Stimulated activated CD4-positive, alpha-beta T cell treated with anti-CD3 and anti-CD28 coated beads, Interleukin-4, amount 100 ng/mL, for 24 hours (primary cell): ENCODE measurements at places on chromosomes 1 and 21.
A peak's percentile ranks its signal among the peaks of the same experiment; 100 is the strongest.

GRCh38 chr21:42819861-42820615, 59.3 kb downstream of the WDR4 start:
- DNase-seq: no peak

DNA sequence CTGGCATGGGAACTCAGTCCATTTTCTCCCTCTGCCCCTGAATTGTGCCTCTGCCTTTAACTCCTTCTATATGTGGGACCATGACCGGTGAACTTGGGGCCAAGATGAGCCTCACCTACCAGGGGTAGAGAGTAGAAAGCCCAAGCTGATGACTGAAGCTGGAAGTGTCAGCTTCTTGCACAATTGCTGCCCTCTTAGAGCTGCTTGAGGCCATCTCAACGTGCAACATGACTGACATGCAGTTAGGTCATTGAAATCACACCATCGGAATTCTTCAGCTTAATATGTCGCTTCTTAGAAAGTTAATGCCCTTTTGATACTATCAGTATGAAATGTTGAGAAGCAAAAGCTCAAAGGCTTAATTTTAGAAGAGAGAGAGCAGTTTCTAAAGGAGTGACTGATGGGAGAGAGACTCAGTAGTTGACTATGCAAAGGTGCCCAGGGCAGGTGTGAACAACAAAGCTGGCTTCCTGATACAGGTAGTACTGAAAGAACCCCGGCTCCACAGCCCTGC, 89.4 kb upstream of the UBE2U start:
- DNase-seq: no peak

GRCh38 chr1:53165408-53165961, 23.0 kb upstream of the SLC1A7 start:
- no peak for DNase-seq

DNA sequence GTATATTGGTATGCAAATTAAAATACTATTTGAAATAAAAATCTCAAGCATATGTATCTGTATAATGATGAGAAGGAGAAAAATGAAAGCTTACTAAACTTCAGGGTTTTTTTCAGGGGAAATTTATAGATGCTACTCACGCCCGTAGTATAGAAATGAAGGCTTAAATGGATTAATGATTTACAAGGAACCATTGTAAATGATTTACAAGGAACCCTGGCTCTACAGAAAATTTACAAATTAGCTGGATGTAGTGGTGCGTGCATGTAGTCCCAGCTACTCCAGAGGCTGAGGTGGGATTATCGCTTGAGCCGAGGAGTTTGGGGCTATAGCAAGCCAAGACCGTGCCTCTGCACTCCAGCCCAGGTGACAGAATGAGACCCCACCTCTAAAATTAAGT, 150.5 kb downstream of the PCBP3 start:
- DNase-seq: no peak

DNA sequence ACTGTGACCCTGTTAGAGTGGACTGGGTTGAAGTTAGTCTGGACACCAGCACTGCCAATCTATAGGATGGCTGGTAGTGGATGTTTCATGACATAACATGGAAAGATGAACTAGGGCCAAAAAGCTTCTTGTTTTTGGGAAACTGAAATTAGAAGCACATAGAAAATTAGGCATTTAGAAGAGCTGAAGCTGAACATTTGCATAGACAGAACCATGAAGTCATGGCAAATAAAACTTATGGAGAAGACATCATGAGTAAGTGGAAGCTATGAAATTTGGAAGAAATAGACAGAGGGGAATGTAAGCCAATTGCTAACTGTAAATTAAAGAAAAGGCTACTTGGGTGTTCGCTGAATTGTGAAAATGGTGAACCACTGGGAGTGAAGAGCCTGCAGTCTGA, 2.7 kb upstream of the S100A11 start:
- DNase-seq: no peak

DNA sequence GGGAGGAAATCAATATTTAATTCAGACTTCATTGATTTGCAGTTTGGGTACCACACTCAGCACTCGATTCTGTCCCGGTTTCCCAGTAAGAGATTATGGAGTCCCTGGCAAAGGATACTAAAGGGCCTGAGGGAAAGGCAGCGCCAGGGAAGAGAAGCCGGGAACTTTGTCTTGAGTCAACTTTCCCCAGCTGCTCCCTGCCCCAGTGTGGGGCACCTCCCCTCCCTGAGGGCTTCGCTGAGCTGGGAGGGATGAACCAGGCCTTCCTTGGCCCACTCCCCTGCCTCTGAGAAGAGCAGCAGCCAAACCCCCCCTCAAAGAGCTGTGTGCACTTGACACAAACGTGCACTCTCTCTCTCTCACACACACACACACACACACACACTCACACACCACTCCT, 32.6 kb downstream of the OPTC start:
- no peak for DNase-seq

- DNase-seq: no peak
Measured at GRCh38 chr1:180545991-180546390, 12.8 kb upstream of the OVAAL start.

GRCh38 chr1:227889863-227890405, 57.8 kb downstream of the WNT9A start:
- peak; percentile 3 for DNase-seq

GRCh38 chr1:24155011-24155782, 12.3 kb upstream of the IL22RA1 start:
- no peak for DNase-seq

DNA sequence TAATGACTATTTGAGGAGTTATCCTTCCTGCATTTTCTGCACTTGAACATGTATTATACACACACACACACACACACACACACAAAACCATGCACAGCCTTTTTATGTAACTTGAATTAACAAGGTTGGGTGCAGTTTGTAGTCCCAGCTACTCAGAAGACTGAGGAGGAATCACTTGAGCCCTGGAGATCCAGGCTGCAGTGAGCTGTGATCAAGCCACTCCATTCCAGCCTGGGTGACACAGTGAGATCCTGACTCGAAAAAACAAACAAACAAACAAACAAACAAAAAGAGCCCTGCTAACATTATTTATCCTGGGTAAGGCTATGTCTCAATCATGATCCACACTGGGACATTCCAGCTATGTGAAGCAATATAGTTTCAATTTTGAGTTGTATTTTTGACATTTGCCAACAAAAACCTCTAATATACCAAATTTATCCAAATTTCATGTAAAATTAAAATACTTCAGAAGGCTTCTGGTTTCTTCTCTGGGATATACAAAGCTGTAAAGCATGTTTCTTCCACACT, 156.8 kb downstream of the NTPCR start:
- DNase-seq: no peak

GRCh38 chr1:87880098-87880760, 551.5 kb downstream of the LMO4 start:
- no peak for DNase-seq

GRCh38 chr1:45928486-45929205, 125.2 kb downstream of the MAST2 start:
- DNase-seq: no peak

- DNase-seq: no peak
Measured at GRCh38 chr1:85681087-85681486, 27.1 kb downstream of the ZNHIT6 start.

DNA sequence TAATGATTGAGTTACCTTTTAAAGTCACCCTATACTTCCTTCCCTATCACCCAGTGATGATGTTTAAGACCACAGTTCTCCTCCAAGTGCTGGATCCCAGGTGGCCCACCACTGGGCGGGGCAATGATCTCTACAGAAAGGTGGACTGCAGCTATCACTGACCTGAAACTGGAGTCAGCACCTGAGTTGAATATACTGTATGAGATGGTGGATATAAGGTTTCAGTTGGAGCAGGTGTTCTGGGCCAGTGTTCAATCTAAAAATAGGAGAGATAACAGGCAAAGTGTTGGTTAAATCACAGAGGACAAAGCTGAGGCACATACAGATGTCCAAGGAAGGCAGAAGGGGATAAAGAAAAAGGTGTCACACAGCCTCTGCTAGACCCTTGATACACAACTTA, 96.6 kb downstream of the SIPA1L2 start:
- DNase-seq: no peak

GRCh38 chr1:154748405-154748775, 121.7 kb downstream of the KCNN3 start:
- DNase-seq: no peak

DNA sequence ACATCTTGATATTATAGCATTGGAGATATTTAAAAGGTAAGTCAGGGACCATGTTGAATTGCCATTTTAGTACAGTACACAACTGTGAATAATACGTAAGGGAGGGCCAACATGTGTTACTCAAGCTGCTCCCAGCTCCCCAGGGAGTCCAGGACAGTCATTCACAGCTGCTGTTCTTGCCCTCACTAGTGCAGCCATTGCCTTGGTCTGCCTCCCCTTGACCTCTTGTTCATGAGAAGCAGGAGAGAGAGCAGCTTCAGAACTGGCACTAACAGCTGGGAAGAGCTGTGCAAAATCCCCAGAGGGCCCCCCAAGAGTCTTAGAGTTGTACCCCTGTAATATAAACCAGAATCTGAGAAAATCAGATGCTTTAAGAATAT, 16.4 kb downstream of the TCEANC2 start:
- no peak for DNase-seq

DNA sequence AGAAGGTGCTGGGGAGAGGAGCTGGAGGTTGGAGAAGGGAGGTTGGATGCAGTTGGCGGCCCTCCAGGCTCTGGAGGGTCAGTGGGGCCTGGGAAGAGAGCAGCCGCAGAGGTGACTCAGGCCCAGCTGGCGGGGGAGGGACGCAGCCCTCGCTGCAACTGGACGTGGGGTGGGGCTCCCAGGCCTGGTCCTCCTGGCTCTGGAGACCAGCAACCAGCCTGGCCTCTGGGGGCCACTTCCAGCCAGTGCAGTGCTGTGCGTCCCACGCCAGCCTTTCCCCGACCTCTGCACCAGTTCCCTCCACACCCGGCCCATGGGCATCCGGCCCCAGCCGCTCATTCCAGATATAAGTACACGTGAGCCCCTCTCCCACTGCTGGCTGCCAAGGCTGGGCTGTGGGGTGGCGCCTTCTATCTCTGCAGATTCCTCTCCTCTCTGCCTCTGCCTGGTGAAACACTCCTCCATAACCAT, 38.0 kb upstream of the COL18A1 start:
- no peak for DNase-seq

DNA sequence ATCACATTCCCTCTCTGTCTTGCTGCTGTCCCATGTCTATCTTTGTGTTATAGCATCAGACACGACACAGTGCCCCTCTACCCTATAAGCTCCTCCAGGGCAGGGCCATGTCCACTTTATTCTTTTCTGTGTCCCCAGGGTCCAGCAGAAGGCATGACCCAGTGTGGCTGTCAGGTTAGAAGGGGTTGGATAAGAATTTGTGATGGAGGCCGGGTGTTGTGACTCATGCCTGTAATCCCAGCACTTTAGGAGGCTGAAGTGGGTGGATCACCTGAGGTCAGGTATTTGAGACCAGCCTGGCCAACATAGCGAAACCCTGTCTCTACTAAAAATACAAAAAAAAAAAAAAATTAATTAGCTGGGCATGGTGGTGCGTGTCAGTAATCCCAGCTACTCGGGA, 26.3 kb upstream of the RNF19B start:
- no peak for DNase-seq

DNA sequence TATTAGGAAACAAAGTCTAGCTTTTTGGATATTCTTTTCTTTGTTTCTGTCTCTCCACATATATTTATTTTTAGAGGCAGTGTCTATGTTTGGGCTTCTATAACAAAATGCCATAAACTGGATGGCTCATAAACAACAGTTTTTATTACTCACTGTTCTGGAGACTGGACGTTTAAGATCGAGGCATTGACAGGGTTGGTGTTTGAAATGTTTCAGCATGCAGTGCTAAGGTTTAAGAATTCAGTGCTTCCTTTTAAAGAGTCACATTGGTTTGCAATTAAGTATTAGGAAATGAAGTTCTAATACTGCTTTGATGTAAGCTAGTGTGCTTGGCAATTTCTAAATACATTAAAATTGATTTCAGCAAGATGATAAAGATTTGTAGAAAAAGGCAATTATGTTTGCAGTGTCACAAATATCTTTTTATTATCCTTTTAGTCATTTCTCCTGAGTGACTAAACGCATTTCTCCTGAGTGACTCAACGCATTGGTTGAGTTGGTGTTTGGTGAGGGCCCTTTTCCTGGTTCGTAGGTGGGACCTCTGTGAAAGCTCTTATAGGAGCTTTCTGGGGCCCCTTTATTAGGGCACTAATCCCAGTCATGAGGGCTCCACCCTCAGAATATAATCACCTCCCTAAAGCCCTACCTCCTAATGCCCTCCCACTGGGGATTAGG, 317.0 kb downstream of the USP25 start:
- DNase-seq: no peak

GRCh38 chr1:63630238-63630637, 37.0 kb downstream of the PGM1 start:
- no peak for DNase-seq

GRCh38 chr1:35600593-35600992, 27.5 kb downstream of the TFAP2E start:
- no peak for DNase-seq

DNA sequence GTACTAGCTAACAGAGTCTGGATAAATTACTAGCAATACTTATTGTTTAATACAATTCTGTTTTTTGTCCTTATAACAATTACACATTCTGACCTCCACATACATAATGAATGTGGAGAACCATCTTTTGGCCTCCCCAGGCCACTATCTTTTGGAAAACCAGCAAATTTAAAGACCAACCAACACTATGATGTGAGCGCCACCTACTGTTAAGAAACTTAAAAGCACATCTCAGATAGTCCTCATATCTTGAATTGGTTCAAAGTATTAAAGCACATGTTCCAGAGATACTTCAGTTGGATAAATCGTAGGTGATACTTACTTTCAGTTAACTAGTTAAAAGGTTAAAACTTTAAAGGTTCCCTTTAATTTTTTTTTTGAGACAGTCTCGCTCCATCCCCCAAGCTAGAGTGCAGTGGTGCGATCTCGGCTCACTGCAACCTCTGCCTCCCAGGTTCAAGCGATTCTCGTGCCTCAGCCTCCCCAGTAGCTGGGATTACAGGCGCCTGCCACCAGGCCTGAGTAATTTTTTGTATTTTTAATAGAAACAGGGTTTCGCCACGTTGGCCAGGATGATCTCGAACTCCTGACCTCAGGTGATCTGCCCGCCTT, 29.3 kb upstream of the USP1 start:
- DNase-seq: peak; percentile 21

- DNase-seq: no peak
Measured at GRCh38 chr1:165525708-165526107, 18.1 kb upstream of the LRRC52 start.

GRCh38 chr1:31482482-31483011, 69.5 kb downstream of the SERINC2 start:
- DNase-seq: no peak

GRCh38 chr1:30737357-30738039, 14.1 kb upstream of the MATN1 start:
- DNase-seq: no peak

DNA sequence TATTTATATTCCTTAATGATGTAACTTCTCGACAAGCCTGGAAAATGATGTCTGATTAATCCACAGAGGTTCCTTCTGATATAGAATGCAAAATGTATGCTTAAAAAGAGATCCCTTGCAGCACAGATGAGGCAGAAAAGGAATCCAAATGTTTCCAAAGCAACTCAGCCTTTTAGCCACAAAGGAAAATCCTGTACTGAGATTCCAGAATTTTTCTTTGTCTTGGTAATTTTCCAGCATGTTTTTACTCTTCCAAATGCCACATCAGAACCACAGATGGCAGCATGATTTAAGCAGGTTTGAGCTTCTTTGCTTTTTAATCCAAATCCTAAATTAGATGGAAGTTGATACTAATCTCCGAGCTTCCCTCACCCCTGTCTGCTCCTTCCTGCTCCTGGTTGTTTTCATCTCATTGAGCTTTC, 176.4 kb upstream of the PALMD start:
- DNase-seq: no peak

GRCh38 chr1:168771104-168771630, 42.2 kb upstream of the DPT start:
- DNase-seq: no peak

GRCh38 chr1:228075801-228076271, 6.7 kb upstream of the ARF1 start:
- no peak for DNase-seq
